ENCODE measurements at places on chromosomes 12 and 14. TPM values are rescaled to one million over a fixed set of nuclear protein-coding genes. Genes with fewer than 3 reads are reported as not detected.

Gene MYH7
- not detected for total RNA-seq

Gene PRIMA1
- total RNA-seq: not detected

Gene SIX1
- 0.48 TPM for total RNA-seq

Gene GPRC5D
- not detected for total RNA-seq

Gene AKAP6
- total RNA-seq: 0.98 TPM

Gene LTB4R
- 3.2 TPM for total RNA-seq

Gene P2RX2
- total RNA-seq: not detected

Gene FSCB
- not detected for total RNA-seq

Gene CCDC196
- not detected for total RNA-seq

Gene TMEM229B
- under 0.01 TPM for total RNA-seq

Gene RNF212B
- total RNA-seq: not detected

Gene LRRC74A
- total RNA-seq: not detected

Gene MGST1
- total RNA-seq: 39.3 TPM

Gene DHH
- 1.9 TPM for total RNA-seq

Gene AICDA
- total RNA-seq: not detected

Gene FLRT2
- 342 TPM for total RNA-seq

Gene TAS2R43
- total RNA-seq: 1.3 TPM

Gene OAS2
- 3.3 TPM for total RNA-seq

Gene B4GALNT1
- not detected for total RNA-seq

Gene LMO3
- total RNA-seq: not detected

Gene MYO1H
- not detected for total RNA-seq

Gene DUSP16
- total RNA-seq: 10.6 TPM

Gene RDH11
- 94.1 TPM for total RNA-seq

Gene C12orf60
- 2.2 TPM for total RNA-seq

Gene RAB5B
- total RNA-seq: 83.0 TPM
